ENCODE measurements at places on chromosomes 7 and 10.
A peak's percentile ranks its signal among the peaks of the same experiment; 100 is the strongest.

- no peak overlapping the region for H3K4me3 ChIP-seq
- H3K36me3 ChIP-seq, result no peaks in the 10 kb centered on the region
- no peaks in the 10 kb centered on the region for H3K4me1 ChIP-seq
- DNase-seq, result no peak
- peaks cover 17% of the 10 kb centered on the region for H3K27me3 ChIP-seq
Observed at GRCh38 chr10:104796823-104797222, 155.7 kb downstream of the SORCS3 start.

GRCh38 chr7:37054624-37055241, 330.4 kb upstream of the AOAH start:
- H3K4me1 ChIP-seq, result peaks cover 15% of the 10 kb centered on the region
- H3K4me3 ChIP-seq, result no peak overlapping the region
- no peak overlapping the region for H3K27ac ChIP-seq
- DNase-seq, result no peak

DNA sequence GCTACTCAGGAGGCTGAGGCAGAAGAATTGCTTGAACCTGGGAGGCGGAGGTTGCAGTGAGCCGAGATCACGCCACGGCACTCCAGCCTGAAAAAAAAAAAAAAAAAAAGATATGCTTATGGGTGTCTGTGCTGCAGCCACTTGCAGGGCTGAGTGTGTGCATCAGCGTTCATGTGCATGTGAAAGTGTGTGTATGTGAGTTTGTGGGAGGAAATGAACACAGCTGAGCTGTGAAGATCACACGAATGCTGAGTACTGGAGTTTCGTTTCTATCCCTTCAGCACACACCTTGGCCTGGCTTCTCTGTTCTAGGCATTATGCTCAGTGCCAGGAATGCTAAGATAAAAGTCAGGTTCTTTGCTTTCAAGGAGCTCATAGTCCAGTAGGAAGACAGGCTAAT, 12.0 kb upstream of the SVOPL start:
- H3K4me3 ChIP-seq, result no peak overlapping the region
- peaks cover 8% of the 10 kb centered on the region for H3K4me1 ChIP-seq
- H3K36me3 ChIP-seq, result no peaks in the 10 kb centered on the region
- no peak for DNase-seq

DNA sequence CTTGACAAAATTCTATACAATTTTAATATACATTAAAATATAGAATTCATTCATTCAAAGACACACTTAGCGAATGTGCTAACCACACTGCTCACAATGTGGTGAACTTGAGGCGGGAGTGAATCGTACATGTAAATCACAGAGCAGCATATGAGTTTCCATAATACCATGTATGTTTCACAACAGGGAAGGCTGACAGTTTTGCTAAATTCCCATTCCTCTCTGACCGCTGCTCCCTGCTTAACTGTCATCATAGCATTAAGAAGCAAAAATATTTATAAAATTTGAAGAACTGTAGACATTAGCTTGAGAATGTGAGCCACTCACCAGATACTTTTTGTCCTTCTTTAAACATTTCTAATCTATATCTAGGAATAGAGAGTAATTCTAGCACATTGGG, 763.3 kb downstream of the MAGI2 start:
- H3K27ac ChIP-seq, result no peak overlapping the region
- no peaks in the 10 kb centered on the region for H3K27me3 ChIP-seq
- no peak for DNase-seq
- peaks cover 4% of the 10 kb centered on the region for H3K36me3 ChIP-seq
- H3K4me3 ChIP-seq, result no peak overlapping the region

- H3K27me3 ChIP-seq, result no peaks in the 10 kb centered on the region
- no peak overlapping the region for H3K27ac ChIP-seq
- no peaks in the 10 kb centered on the region for H3K4me1 ChIP-seq
- no peaks in the 10 kb centered on the region for H3K36me3 ChIP-seq
- DNase-seq, result no peak
Observed at GRCh38 chr7:138276891-138277290, 183.2 kb upstream of the TRIM24 start.

DNA sequence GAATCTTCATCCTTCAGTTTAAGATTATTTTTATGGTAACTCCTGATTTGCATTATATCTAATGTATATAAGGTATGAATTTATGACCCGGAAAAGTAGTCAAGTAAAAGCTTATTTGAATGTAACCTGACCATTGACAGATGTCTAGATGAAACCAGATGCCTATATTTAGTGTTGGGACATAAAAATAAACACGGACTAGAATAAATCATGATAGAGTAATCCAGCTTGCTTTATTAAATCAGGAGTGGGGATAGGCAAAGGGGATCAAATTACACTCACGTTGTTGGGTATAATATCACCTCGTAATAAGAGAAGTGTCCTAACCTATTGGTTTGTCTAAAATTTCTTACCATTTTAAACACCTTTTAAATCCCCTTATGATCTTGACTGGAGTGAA, 244.6 kb downstream of the AGMO start:
- H3K4me1 ChIP-seq, result no peaks in the 10 kb centered on the region
- H3K36me3 ChIP-seq, result no peaks in the 10 kb centered on the region
- no peak for DNase-seq
- no peaks in the 10 kb centered on the region for H3K27me3 ChIP-seq
- H3K27ac ChIP-seq, result no peak overlapping the region

DNA sequence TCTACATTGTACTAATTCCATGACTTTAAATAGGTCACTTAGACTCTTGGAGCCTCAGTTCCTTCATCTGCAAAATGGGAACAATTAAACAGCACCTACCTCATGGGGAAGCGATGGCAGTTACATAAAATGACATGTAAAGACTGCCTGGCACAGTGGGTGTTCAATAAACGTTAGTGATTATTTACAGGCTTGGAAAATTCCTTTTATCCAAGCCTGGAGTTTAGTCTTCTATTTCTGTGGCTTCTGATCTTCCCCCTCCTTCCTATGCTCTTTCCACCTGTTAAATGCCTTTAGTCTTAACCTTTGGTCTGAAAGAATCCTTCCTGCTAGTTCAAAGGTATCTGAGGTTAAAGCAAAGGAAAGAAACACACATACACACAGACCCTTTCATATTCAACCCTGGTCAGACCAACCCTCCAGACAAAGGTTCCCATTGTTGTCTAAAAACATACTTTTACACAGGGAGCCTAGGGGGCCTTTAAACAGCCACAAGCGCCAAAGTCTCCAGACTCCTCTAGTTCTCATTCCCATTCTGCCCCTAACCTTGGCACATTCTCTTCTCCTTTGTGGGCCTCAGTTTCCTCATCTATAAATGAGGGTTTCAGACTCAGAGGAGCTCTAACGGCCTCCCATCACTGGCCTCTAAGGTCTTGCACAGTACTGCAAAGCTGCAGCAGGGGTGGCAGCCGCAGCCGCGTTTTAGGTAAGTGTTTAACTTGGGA, 21.4 kb downstream of the SORBS1 start:
- H3K36me3 ChIP-seq, result no peaks in the 10 kb centered on the region
- no peak overlapping the region for H3K4me3 ChIP-seq
- DNase-seq, result no peak

DNA sequence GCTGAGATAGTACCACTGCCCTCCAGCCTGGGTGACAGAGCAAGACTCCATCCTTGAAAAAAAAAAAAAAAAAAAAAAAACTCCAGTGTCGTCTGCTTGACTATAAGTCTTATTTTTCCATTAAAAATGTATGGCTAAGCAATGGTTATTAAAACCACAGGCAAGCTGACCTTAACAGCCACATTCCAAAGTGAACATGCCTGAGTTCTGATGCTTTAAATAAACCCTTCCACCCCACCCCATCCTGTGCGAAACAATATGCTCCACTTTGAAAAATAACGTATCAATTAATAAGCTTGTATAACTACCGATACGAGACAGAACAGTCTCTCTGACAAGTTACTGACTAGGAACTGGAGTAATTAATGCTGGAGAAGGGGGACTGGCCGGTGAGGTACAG, 63.7 kb downstream of the LARP4B start:
- DNase-seq, result no peak
- no peak overlapping the region for H3K27ac ChIP-seq

- no peak for DNase-seq
- no peaks in the 10 kb centered on the region for H3K27me3 ChIP-seq
- H3K36me3 ChIP-seq, result peaks cover 38% of the 10 kb centered on the region
- H3K4me1 ChIP-seq, result peaks cover 21% of the 10 kb centered on the region
- H3K4me3 ChIP-seq, result peak overlapping the region; percentile 17
- H3K27ac ChIP-seq, result peak overlapping the region; percentile 52
Observed at GRCh38 chr10:50310560-50311174, 59.4 kb upstream of the ASAH2 start.

- H3K36me3 ChIP-seq, result peaks cover 5% of the 10 kb centered on the region
- DNase-seq, result no peak
- H3K4me3 ChIP-seq, result no peak overlapping the region
Observed at GRCh38 chr7:82044497-82045080, 274.7 kb upstream of the HGF start.

DNA sequence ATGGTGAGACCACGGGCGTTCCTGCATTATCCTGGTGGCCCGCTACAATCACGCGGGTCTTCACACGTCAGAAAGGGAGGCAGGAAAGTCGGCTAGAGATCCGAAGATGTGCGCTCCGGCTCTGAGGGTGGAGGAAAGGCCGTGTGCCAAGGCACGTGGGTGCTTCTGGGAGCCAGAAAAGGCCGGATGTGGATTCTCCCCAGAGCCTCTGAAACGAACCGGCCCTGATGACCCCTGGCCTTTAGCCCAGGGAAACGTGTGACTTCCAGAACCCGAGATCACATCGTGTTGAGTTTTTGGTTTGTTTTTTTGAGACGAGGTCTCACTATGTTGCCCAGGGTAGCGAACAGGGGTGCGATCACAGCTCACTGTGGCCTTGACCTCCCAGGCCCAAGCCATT, 244.2 kb downstream of the ELFN1 start:
- DNase-seq, result no peak
- H3K4me1 ChIP-seq, result peaks cover 3% of the 10 kb centered on the region
- H3K27me3 ChIP-seq, result no peaks in the 10 kb centered on the region
- no peak overlapping the region for H3K4me3 ChIP-seq
- no peaks in the 10 kb centered on the region for H3K36me3 ChIP-seq

- H3K4me3 ChIP-seq, result no peak overlapping the region
- H3K27ac ChIP-seq, result no peak overlapping the region
- peaks cover 1% of the 10 kb centered on the region for H3K36me3 ChIP-seq
- peaks cover 23% of the 10 kb centered on the region for H3K27me3 ChIP-seq
Observed at GRCh38 chr10:101263150-101263752, 34.0 kb upstream of the LBX1 start.

DNA sequence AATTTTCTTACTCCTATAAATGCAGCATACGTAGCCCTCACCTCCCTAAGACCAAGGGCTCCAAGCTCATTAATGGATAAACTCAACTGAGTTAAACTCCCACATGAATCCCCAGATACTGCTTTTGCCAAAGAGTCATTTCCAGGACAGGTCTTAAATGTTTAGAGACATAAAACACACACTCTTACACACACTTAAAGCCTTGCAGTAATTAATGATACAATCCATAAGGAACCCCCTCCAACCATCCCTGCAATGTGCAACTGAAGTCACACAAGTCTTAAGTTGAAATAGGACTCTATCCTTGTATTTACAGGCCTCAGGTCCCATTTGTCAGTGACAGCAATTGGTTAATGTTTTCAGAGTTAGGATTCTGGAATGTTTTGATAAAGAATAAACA, 194.1 kb downstream of the FANK1 start:
- H3K4me1 ChIP-seq, result no peaks in the 10 kb centered on the region
- peaks cover 15% of the 10 kb centered on the region for H3K27me3 ChIP-seq
- H3K4me3 ChIP-seq, result no peak overlapping the region
- no peaks in the 10 kb centered on the region for H3K36me3 ChIP-seq
- DNase-seq, result no peak
- no peak overlapping the region for H3K27ac ChIP-seq

- H3K27me3 ChIP-seq, result peaks cover 13% of the 10 kb centered on the region
- H3K36me3 ChIP-seq, result no peaks in the 10 kb centered on the region
- no peaks in the 10 kb centered on the region for H3K4me1 ChIP-seq
- H3K4me3 ChIP-seq, result no peak overlapping the region
Observed at GRCh38 chr10:111187096-111187495, 110.3 kb downstream of the ADRA2A start.

- no peak overlapping the region for H3K27ac ChIP-seq
- peaks cover 33% of the 10 kb centered on the region for H3K27me3 ChIP-seq
- peak; percentile 77 for DNase-seq
- peak overlapping the region; percentile 90 for H3K4me3 ChIP-seq
Observed at GRCh38 chr10:117174439-117175214, 22.7 kb upstream of the KCNK18 start.

GRCh38 chr10:123859653-123860050, 32.0 kb downstream of the CPXM2 start:
- no peak overlapping the region for H3K27ac ChIP-seq
- no peak overlapping the region for H3K4me3 ChIP-seq
- no peaks in the 10 kb centered on the region for H3K4me1 ChIP-seq
- DNase-seq, result no peak
- H3K36me3 ChIP-seq, result no peaks in the 10 kb centered on the region
